Suppressor macrophage treated with lipopolysaccharide for 4 hours (primary cell): ENCODE measurements at places on chromosomes 6 and 20.
A peak's percentile ranks its signal among the peaks of the same experiment; 100 is the strongest.

DNA sequence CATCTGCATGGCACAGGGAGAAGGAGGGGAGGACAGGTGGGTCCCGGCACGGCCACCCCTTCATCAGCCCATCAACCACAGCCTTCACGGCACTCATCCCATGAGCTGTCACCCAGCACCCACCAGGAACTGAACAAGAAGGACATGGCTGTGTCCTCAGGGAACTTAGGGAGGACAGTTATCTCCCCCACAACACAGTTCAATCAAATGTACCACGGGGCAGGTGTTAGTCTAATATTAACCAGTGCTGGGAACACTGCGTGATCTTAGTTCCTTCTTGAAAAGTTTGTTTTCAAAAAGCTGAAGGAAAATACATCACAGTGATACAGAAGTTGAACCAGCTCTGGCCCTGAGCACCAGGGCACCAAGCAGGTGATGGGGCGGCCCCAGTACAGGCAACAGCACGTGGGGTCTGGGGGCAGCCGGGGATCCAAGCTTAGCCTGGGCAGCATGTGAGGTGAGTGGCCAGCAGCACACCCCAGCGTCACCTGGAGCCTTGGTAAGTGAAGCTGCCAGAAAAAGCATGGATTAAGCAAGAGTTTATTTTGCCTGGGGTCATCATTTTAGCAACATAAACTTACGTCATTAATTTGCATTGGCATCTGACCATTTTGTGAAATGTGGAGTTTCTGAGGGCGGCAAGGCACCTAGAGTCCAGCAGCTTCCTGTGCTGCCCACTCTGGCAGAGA lies 35.5 kb upstream of the AFDN start:
- no peak for DNase-seq

DNA sequence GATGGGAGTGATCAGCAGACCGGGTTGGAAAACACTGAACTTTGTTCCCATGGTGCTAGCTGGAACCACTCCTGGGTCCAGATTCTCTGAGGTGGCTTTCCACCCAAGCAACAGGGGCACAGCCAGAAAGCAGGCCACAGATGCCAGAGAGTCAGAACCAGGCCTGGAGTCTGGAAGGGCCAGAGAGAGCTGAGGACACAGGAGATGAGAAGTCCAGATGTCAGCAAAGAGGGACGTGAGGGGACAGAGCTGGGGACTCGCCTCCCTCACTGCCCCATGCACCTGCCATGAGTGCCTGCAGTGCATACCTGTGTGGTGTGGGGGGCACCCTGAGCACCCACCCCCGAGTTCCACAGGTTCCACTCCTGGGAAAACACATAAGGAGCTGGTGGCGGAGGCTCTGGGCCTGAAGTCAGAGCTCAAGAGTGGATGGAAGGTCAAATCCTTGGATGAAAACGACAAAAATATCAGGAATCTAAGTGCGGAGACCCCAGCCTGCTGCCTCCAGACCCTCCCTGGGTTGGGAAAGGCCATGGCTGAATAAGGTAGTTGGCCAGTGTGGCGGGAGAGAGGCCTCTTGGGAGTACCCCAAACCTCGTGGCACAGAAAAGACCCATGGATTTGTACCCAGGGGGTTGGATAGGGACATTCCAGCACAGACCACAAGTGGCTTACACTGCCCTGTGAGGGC lies 224.2 kb downstream of the SYNDIG1 start:
- no peak for DNase-seq

DNA sequence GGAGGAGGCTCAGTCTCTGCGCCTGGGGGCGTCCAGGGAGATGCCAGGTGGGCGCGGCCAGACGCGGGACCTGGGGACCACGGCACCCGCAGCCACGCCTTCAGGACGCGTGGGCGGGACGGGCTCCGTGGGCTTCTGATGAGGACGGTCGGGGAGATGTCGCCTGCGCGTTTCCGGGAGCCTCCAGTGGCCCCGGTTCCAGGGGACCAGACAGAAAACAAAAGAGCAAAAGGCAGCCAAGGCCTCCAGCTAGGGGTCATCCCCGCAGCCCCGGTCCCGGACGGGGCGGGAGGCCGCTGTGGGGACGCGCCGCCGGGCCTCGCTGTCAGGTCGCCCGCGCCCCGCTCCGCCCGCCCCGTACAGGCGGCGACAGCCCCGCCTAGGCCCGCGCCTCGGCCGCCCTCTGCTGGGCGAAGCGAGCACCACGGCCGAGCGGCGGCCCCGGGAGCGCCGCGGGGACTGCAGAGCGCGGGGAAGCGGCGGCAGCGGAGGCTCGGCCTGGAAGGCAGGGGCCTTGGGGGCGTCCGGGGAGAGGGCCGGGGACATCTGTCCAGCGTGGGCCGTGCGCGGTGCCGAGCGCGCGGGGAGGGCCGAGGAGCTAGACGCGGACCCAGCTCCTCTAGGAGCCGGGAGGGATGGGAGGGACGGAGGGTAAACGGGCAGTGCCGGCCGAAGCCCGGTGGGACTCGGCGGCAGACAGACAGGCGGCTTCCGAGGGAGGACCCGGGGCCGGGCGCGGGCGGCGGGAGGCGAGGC lies 48.7 kb downstream of the TMEM242 start:
- peak; percentile 91 for DNase-seq

DNA sequence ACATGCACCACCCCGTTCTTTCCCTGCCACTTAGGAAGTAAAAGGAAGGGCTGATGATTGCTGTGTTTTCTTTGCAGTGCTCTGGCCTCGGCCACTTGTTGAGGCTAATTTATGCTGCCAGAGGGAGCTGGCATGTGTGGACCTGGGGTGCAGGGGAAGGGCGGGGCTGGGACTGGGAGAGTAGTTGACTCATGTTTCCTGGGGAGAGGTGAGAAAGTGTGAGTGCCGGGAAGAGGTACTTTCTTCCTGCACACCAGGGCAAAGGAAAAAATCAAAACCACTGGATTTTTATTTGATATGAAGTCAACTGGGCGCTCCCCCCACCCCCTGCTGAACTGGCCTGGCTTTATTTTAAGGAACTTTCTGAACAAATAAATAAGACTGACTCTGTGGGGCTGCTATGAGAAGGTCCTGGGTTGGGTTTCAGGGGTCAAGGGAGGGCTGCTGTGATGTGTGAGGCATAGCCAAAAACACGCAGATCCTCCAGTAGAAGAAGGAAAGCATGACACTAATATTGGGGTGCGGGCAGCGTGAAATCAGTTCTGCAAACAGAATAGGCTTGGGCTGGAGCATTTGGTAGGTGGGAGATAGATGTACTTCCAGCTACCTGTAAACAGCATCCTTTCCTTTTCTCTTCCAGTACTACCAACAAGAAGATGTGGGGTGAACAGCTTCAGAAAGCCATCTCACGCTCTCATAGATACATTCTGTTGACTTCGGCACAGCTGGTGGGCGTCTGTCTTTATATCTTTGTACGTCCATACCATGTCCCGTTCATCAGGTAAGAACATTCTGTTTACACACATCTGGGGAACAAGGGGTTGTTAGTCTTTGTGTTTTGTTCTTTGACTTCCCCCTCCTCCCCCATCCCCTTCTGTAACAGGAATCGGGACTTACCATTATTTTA lies 87.5 kb downstream of the SYNJ2 start:
- DNase-seq, result no peak

DNA sequence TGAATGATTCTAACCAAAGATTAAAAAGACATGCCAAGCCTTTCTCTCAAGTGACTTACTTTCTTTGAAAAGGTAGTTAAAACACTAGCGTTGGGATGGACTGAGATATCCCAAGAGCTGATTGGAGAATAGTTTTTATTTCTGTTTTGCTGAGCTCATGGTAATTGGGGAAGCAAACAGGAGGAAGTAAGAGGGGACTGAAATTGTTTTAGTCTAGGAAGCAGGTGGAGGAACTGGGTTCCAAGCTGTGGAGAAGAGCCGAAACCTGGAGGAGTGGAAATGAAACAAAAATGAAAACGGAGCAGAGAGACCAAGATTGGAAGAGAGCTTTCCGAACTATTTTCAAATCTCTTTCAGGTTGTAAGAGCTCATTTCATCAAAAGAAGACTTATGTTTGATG lies 59.9 kb upstream of the TENT5A start:
- peak; percentile 62 for DNase-seq

DNA sequence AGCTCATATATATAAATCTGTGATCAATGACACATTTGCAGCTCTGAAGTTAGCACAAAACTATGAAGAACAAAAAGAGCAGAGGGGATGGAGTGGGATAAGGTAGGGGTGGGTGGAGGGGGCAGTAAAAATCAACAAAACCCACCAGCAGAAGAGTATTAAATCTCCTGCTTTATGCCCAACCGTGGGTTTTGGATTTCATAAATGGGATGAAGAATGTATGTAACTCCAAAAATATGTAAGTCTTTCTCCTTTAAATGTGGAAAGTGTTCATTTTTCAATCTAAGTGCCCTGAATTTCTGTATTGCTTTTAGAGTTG lies 480.3 kb upstream of the MARCKS start:
- DNase-seq, result no peak

DNA sequence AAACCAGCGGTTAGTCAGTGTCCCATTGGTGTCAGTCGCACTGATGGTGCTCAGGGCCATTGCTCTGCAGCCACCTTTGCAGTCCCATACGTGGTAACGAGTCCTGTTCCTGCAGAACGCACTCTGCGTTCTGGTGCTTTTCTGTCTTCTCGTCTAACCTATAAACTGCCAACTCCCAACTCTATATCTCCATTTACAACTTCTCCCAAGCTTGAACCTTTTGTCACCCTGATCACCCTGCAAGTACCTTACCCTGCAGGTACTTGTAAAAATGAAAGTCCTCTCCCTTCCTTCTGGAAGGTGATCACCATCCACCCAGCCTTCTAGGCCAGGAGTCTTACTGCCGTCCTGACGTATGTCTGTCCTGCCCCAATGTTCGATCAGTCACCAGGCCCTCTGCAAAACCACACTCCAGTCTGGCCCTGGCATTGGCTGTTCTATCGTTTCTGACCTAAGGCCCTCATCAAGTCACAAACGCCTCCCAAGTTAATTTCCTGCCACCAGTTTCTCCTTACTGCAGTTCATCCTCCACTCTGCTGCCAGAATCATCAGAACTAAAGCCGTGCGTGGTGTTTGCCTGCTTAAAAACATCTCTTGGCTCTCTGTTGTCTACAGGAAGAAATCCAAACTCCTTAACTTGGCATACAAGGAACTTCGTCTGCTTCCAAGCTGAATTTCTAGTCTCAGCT lies 7.9 kb downstream of the RREB1 start:
- DNase-seq, result no peak

DNA sequence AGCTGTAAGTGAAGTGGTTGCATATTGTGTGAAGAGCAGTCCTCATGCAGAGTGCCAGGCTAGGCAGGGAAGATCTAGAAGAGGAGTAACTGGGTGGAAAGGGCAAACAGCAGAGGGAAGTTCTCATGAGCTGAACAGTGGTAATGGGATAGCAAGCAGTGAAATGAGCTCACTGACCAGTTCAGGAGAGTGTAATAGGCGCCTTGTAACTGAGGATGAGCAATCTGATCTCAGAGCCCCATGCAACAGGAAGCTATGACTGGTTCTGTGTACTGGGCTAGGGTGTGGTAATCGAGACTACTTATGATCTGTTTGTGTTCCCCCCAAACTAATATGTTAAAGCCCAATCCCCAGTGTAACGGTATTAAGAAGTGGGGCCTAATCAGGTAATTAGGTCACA lies 98.6 kb downstream of the RFX6 start:
- DNase-seq, result peak; percentile 2

DNA sequence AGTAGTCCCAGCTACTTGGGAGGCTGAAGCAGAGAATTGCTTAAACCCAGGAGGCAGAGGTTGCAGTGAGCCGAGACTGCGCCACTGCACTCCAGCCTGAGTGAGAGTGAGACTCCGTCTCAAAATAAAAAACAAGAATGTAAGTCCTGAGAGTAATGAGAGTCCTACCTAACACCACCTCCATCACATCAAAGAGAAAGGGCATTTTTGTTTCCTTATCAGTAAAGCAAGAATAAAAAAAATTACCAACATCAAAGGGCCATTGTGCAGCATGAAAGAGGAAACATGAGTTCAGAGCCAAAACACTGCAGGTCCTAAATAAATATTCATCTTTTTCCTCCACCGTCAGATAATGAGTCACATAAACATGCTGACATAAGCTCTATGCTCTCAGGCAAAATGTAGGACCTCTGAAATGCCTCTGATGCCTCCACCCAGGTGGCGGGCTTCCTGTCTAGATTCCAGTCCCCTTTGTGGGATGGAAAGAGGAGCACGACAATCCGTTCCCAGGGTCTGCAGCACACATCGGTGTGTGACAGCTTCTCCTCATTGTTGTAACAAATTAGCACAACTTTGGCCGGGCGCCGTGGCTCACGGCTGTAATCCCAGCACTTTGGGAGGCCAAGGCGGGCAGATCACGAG lies 7.2 kb downstream of the ATP9A start:
- no peak for DNase-seq

- no peak for DNase-seq
Observed at GRCh38 chr20:49247792-49248191, 28.6 kb downstream of the DDX27 start.

- peak; percentile 19 for DNase-seq
Observed at GRCh38 chr20:39112178-39112743, 150.1 kb downstream of the DHX35 start.

DNA sequence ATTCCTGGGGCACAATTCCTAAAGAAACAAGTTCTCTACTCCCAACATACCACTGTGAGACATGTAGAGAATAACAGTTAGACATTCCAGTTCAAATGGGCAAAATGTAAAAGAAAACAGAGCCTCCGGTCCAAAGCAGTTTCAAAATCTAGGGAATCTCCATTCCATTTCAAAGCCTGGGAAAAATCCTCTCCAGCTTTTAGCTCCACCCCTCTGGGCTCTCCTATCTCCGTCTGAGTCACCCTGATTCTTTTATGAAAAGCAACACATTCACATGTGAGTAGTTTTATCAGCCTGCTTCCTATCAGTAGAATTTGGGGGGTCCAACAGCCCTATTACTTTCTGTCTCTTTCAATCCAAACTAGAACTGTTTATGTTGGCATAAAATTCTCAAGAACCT lies 3.7 kb downstream of the CSNK2A1 start:
- peak; percentile 33 for DNase-seq

GRCh38 chr6:80477591-80477990 lies 371.1 kb downstream of the BCKDHB start:
- no peak for DNase-seq

- no peak for DNase-seq
Observed at GRCh38 chr20:41167481-41168253, 30.3 kb downstream of the PLCG1 start.

- no peak for DNase-seq
Observed at GRCh38 chr20:51366155-51366886, 176.2 kb downstream of the NFATC2 start.

DNA sequence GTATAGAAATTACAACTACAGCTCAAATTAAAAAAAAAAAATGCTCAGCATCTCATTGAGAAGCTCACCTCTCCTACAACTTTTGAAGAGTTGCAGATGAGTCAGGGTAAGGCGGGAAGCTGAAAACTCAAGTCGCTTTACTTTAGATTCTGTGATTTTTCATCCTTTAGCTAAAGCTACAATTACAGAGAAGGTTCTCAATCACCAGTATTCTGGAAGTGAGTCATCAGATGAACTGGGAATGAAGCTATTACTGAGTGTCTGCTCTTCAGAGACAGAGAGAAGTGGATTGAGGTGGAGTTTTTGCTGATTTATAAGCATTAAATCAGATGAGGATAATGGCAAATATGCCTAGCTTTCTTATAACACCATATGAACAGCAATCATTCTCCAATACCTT lies 91.9 kb downstream of the TFAP2A start:
- DNase-seq, result no peak
